Panc1 (cell line): ENCODE measurements at places on chromosomes 4 and X.

- DNase-seq: no peak
These were observed 4.2 kb upstream of the PPARGC1A start for GRCh38 chr4:23894021-23894420.

GRCh38 chr4:165539801-165540200 lies 161.0 kb downstream of the CPE start:
- DNase-seq: no peak

DNA sequence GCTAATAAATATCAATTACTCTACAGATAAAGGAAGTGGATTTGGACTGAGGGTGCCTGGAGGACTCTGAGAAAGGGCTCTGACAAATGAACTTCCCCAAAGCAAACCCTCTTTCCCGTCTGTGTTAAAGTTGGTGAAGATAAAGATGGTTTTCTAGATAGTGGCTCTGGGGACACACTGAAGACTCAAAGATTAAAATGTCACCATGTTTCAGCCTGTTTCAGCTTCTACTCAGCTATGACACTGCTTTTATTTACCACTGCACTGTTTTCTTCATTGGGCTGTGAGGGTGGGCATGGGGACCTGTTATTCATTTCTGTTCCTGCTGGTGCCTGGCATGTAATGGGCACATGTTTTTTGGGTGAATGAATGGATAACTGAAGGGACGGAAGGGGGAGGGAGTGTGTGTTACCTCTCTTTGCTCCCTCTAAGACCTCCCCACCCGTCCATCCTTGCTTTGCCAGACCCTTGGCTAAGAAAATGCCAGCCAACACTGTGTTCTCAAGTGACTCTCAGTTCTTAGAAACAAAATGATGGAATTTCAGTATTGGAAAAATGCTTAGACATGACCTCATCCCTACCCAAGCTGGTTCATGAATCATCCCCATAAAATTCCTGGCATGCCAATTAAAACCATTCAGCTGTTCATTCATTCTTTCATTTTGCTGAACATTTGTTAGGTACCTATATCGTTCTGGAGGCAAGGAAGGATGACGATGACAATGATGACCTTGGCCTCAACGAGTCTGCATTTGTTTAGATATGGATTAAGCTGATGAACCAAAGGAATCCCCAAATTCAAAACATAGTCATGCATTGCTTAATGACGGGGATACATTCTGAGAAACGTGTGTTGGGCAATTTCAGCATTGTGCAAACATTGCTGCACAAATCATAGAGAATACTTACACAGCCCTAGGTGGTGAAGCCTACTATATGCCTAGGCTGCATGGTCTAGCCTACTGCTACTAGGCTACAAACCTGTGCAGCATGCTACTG lies 13.4 kb upstream of the STK32B start:
- DNase-seq: peak; percentile 90

- DNase-seq: no peak
These were observed 20.6 kb downstream of the CNKSR2 start for GRCh38 chrX:21394792-21395191.

DNA sequence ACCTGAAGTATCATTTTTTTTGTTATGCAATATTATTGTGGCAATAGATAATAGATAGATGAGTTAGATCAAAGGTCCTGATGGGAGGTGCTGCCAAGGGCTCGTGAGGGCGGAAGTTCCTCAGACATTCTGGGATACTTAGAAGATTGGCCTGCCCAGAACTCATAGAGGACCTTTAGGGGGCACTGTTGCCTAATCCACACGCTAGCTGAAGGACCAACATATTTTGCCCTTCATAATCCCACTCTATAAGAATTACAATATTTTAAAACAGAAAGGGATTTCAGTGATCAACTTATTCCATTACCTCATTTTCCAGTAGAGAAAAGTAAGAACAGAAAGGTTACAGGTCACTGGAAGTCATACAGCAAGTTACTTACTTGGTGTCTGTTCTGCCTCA lies 22.9 kb upstream of the COX7B2 start:
- no peak for DNase-seq

- no peak for DNase-seq
These were observed 425 bp downstream of the NAA11 start for GRCh38 chr4:79325436-79325835.
